ENCODE measurements at places on chromosomes 5 and 9. TPM values are rescaled to one million over a fixed set of nuclear protein-coding genes. Genes with fewer than 3 reads are reported as not detected.

DNA sequence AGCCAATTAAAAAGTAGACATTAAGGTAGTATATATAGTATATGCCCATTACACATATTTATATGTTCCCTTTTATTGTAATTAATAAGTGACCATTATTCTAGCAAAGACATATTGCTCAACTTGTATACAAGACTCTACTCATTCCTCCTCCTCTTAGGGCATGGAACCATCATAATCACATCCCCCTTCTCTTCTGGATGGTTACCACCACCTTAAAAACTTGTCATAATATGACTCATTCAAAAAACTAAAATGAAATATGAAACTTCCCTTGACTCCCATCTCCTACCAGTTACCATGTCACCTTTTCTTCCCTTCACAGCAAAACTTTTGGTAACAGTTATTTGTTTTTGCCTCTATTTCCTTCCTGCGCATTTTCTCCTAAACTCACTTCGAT is 438.7 kb downstream of the KDM4C start:
- no peak overlapping the region for H3K27ac ChIP-seq
- DNase-seq: no peak
- no peaks in the 10 kb centered on the region for H3K27me3 ChIP-seq
- H3K4me1 ChIP-seq: no peaks in the 10 kb centered on the region
- no peaks in the 10 kb centered on the region for H3K36me3 ChIP-seq
- no peak overlapping the region for H3K4me3 ChIP-seq

DNA sequence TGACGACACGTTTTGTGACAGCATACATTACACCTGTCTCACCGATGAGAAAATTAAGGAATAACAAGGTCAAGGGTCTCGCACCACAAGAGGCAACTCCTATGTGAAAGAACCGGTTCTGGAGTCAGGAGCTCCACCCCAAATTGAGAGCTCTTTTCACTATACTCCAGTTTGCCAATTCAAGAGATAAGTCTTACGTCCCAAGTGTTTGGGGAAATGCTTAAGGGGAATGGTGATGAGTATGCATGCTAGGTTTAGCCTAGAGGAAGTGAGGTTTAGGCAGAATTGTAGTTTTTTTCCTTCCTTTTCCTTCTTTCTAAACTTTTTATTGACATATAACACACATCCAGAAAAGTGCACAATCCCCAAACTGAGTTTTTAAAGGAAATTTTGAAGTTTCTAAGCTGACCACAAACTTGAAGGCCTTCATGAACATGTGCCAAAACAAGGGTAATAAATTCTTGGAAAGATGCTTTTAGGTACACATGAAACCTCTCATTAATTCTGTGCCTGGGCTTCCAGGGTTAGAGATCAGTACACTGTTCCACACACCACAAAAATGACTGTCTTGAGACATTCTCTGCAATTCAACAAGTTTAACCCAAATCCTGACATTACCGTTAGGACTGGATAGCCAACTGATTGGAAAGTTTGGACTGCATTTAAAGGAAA is 127.6 kb upstream of the SLC1A3 start:
- DNase-seq: no peak
- H3K4me3 ChIP-seq: no peak overlapping the region
- peaks cover 3% of the 10 kb centered on the region for H3K27me3 ChIP-seq
- H3K27ac ChIP-seq: no peak overlapping the region
- no peaks in the 10 kb centered on the region for H3K4me1 ChIP-seq

- no peaks in the 10 kb centered on the region for H3K4me1 ChIP-seq
- H3K4me3 ChIP-seq: no peak overlapping the region
- peak; percentile 86 for DNase-seq
- no peak overlapping the region for H3K27ac ChIP-seq
These were observed 9.7 kb downstream of the ORM2 start for GRCh38 chr9:114339130-114339908.

Gene CEL
- 3.6 TPM for total RNA-seq

- no peak overlapping the region for H3K27ac ChIP-seq
- no peaks in the 10 kb centered on the region for H3K27me3 ChIP-seq
- no peaks in the 10 kb centered on the region for H3K4me1 ChIP-seq
- no peak overlapping the region for H3K4me3 ChIP-seq
These were observed 273.5 kb upstream of the CCNG1 start for GRCh38 chr5:163163858-163164257.

DNA sequence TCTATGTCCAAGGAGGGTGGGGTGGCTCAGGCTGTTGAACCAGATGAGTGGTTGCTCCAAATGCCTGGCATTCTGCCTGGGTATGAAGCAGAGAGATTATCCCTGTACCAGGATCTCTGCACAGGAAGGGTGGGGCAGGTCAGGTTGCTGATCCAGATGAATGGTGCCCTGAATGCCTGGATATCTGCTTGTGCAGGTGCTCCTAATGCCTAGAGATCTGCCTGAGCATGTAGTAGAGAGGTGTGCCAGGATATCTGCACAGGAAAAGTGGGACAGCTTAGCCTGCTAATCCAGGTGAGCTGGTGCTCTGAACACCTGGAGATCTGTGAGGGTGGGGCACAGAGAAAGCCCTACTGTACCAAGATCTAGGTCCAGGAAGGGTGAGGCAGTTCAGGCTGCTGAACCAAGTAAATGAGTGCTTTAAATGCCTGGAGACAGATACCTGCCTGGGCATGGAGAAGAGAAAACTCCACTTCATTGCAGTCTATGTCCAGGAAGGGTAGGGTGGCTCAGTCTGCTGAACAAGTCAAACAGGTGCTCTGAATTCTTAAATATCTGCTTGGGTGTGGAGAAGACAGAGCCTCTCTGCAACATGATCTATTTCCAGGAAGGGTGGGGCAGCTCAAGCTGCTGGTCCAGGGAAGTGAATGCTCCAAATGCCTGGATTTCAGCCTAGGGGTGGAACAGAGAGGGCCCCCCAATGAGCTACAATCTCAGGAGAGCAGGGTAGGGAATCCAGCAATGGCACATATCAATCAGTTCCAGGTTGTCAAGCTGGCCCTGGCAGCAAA is 189.4 kb upstream of the DMRTA1 start:
- DNase-seq: no peak
- H3K27me3 ChIP-seq: no peaks in the 10 kb centered on the region

GRCh38 chr5:134209477-134210245 is 16.2 kb downstream of the PPP2CA start:
- H3K27me3 ChIP-seq: no peaks in the 10 kb centered on the region
- no peak for DNase-seq
- no peak overlapping the region for H3K4me3 ChIP-seq
- H3K36me3 ChIP-seq: no peaks in the 10 kb centered on the region

DNA sequence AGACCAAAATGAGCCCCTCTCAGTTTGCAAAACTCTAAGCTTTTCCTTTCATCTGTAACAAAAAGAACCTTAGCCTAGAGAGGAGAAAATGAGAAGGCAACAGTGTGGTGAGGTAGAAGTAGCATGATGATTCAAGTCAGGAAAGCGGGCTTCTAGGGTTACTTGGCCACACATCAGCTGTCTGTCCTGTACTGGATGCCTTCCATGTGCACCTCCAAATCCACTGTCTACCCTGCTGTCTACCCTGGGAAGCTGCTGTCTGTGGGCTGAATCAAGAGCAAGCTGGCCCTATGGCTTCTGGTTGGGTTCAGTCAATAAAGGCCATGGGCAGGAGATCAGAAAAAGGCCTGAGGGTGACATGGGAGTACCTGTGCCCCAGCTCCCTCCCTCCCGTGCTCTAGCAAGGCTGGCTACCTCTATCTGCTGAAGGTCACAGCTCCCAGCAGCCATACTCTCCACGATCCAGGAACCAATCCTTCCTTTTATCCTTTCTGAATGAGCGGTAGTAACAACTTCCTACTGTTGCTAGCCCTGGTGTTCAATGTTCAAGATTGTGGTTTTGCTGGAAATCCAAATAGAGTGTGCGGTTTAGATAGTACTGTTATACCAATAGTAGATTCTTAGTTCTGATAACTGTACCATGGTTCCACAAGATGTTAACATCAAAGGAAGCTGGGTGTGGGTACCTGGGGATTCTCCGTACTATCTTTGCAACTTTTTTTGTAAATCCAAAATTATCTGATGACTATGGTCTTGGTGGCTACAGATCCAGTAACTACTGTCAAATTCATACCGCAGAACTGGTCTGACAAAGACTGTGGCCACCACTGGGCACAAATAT is 191.0 kb downstream of the ESM1 start:
- H3K27ac ChIP-seq: peak overlapping the region; percentile 79
- no peaks in the 10 kb centered on the region for H3K36me3 ChIP-seq
- H3K4me1 ChIP-seq: peaks cover 6% of the 10 kb centered on the region
- no peak overlapping the region for H3K4me3 ChIP-seq

DNA sequence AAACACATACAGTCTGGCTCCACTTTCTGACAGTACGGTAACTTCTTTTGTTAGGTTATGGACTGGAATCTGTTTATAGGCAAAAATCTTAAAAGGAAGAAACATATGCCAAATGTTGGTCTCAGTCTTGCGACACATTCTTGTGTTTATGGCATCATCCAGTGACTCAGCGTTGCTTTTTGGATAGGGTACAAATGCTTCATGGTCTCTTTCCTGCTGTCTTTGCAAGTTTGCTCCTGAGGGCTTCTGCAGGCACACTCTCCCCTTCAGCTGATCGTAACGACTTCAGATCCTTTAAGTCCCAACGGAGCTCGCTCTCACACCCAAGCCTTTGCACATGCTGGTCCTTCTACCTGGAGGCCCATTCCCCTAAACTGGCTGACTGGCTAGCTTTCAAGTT is 23.6 kb upstream of the TNFSF8 start:
- no peaks in the 10 kb centered on the region for H3K36me3 ChIP-seq
- H3K27ac ChIP-seq: no peak overlapping the region

GRCh38 chr9:37036776-37037502 is 2.9 kb upstream of the PAX5 start:
- peaks cover 3% of the 10 kb centered on the region for H3K27me3 ChIP-seq
- H3K4me1 ChIP-seq: peaks cover 2% of the 10 kb centered on the region
- H3K27ac ChIP-seq: no peak overlapping the region
- DNase-seq: no peak
- peak overlapping the region; percentile 23 for H3K4me3 ChIP-seq

DNA sequence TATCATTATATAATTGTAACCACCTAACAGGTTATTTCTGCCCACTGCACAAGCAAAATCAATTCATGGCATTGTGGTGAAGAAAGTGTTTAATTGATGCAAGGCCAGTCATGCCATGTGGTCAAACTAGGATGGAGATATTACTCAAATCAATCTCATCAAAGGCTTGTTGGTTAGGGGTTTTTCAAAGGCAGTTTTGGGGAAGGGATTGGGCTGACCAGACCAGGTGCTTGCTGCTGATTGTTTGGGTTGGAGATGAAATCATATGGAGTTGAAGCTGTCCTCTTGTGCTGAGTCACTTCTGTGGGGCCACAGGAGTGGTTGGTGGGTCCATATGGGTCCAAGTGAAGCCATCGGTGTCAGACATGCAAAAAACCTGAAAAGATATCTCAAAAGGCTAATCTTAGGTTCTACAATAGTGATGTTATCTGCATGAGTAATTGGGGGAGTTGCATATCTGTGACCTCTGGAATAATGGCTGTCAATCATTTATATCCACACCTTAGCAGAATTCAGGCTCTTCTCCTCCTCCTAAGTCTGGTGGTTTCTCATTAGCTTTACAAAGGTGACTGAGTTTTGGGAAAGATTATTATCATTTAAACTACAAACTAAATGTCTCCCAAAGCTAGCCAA is 44.9 kb downstream of the HMGCS1 start:
- H3K4me3 ChIP-seq: no peak overlapping the region
- no peaks in the 10 kb centered on the region for H3K4me1 ChIP-seq
- H3K27me3 ChIP-seq: no peaks in the 10 kb centered on the region
- DNase-seq: no peak
- no peaks in the 10 kb centered on the region for H3K36me3 ChIP-seq

GRCh38 chr9:556199-556598 is 285.3 kb upstream of the DMRT1 start:
- H3K36me3 ChIP-seq: no peaks in the 10 kb centered on the region
- H3K27me3 ChIP-seq: no peaks in the 10 kb centered on the region
- peaks cover 1% of the 10 kb centered on the region for H3K4me1 ChIP-seq
- no peak overlapping the region for H3K4me3 ChIP-seq

Gene ABLIM3
- 44.4 TPM for total RNA-seq

Gene DAPK1
- 26.7 TPM for total RNA-seq

Gene GPR151
- total RNA-seq: not detected

DNA sequence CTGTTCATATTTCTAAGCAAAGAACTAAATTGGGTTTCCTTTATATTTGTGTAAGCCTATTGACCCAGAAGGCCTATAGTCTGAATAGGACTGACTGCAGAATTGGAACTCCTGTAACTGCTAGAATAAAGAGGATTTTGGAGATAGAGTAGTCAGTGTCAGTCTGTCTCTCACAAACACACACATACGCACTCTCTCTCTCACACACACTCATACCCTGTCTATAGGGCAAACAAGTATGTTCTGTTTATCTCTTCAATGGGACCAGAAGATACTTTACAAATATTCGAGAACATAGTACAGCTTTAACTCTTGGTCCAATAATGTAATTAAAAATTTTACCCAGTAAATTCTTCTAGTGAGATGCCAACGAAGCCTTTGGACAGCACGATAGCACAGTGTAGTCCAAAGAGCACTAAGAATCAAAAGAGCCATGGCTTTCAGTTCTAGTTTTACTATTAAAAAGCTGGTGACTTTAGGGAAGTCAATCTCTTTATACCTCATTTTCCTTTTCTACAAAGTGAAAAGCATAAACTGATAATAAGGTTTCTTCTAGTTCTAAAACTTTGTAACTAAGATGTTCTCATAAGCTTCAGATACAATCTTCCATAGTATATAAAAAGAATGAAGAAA is 19.3 kb downstream of the ABHD17B start:
- no peak overlapping the region for H3K27ac ChIP-seq
- no peaks in the 10 kb centered on the region for H3K27me3 ChIP-seq
- H3K4me3 ChIP-seq: no peak overlapping the region
- DNase-seq: no peak
- H3K36me3 ChIP-seq: no peaks in the 10 kb centered on the region

Gene SPINK4
- total RNA-seq: not detected

DNA sequence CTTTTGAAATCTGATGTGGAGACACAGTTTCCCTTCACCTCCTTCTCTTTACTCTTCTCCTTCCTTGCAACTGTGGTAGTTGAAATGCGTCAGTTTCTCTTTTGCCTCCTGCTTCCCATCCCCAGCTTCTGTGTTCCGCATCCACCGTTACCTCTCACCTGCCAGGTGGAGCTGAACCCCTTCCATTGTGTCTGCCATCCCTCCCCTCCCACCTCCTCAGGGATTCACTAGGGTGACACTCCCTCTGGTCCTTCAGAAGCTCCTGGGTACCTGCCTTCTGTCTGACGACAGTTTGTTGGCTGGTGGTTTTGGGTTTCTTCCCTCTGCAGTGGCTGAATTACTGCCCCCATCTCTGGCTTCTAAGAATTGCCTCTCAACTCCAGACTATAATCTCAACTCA is 132.1 kb downstream of the SLC24A2 start:
- DNase-seq: no peak
- no peaks in the 10 kb centered on the region for H3K4me1 ChIP-seq
- H3K27ac ChIP-seq: no peak overlapping the region
- H3K4me3 ChIP-seq: no peak overlapping the region

GRCh38 chr5:167167191-167167795 is 1124.2 kb upstream of the WWC1 start:
- H3K27me3 ChIP-seq: no peaks in the 10 kb centered on the region
- DNase-seq: no peak
- H3K4me3 ChIP-seq: no peak overlapping the region
- no peaks in the 10 kb centered on the region for H3K36me3 ChIP-seq

DNA sequence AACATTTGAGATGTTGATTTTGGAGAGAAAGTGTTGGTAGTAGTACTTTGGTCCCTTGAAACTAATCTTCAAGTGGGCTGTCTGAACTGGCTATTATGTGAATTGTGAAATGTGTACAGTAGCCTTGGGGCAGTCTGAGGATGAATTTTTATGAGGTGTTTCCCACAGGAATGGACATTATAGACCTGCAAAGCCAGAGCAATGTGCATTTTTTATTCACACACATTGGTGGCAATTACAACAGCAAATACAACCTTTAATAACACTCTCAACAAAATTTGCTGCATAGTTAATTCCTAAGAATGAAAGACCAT is 147.0 kb downstream of the PAM start:
- H3K27ac ChIP-seq: no peak overlapping the region
- H3K27me3 ChIP-seq: no peaks in the 10 kb centered on the region
- H3K4me3 ChIP-seq: no peak overlapping the region
- no peaks in the 10 kb centered on the region for H3K4me1 ChIP-seq

Gene IL5
- total RNA-seq: not detected
